Amygdala (tissue), 56 donors: ENCODE measurements at places on chromosomes 11 and 22.

DNA sequence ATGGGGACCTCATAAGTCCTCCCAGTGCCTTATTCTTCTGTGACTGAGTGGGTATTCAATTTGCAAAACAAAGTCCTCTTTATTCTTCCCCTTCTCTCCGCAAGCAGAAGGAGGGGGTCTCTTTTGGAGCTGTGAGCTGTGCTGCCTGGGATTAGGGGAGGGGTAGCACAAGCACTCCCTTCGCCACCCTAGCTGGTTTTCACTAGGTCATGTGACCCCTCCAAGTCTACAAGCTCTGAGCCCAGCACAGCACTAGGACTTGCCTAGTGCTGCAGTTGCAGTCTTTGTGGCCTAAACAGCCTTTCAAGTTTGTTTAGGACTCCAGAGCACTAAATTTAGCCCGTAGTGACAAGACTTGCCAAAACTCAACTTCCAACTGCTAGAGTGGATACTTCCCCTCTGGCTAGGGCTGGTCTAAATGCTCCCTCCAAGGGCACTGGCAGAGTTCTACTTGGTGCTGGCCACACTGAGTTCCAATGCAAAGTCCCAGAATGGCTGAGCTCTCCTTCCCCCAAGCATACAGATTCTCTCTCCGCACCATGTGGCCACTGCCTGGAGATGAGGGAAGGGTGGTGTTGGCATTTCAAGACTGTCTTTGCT, 25.4 kb downstream of the TAF1D start:
- DNase-seq: no peak

DNA sequence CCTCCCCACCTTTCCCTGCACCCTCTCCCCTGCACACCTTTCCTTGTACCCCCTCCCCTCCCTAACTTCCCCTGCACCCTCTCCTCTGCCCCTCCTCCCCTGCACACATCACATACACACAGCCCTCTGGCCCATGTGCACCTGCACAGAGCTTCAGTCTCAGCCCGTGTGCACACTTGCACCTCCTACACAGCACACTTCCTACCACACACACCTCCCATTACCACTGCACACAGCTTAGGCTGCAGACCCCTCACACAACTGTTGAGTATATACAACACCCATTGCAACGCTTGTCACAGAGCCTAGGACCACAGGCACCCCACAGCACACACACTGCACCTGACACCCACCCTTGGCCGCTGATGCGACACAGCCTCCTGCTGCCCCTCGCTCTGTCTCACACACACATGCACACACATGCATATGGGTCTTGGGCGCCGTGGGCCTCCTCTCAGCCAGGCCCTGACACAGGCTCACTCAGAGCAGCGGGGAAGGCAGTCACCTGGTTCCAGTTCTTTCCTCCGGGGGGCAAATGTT, 411 bp downstream of the SIGIRR start:
- DNase-seq: no peak

- no peak for DNase-seq
Measured at GRCh38 chr22:30310881-30311771, 15.6 kb downstream of the TBC1D10A start.

DNA sequence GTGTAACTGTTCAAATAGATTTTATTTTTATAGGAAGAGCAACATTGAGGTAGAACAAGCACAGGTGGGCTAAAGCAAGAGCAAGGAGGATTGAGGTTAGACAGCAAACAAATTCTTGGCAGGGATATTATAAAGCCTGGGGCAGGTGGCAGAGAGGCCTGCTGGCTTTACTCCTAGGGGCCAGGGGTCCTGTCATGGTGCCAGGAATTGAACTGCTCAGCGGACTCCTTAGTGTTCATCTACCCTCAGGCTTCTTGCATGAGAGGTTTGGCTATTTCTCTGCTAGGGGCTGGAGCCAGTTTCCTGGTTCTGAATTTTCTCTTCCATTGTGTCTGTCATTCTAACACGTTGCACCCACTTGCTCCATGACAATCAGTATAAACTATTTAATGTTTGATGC, 217.2 kb upstream of the NCAM1 start:
- no peak for DNase-seq

DNA sequence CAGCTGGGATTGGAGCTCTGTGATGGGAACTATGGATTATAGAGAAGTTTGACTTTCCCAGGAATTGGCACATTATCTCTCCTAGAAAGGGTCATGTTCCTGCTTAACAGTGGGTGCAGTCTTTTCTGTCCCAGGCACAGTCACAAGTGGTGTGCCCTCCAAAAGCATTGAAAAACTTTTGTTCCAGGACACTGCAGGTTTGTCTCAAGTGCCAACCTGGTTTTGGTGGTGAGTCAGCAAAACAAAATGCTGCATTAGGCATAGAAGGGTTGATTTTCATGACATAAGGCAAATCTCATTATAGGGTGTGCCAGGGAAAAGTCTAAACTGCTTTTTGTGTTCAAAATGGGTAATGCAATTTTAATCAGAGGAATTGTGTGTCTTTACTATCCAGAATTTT, 4.9 kb downstream of the HTATIP2 start:
- DNase-seq: no peak

GRCh38 chr22:21796863-21797262, 61.3 kb upstream of the YPEL1 start:
- DNase-seq: peak; percentile 26
